ENCODE measurements at places on chromosomes 2 and 18.

DNA sequence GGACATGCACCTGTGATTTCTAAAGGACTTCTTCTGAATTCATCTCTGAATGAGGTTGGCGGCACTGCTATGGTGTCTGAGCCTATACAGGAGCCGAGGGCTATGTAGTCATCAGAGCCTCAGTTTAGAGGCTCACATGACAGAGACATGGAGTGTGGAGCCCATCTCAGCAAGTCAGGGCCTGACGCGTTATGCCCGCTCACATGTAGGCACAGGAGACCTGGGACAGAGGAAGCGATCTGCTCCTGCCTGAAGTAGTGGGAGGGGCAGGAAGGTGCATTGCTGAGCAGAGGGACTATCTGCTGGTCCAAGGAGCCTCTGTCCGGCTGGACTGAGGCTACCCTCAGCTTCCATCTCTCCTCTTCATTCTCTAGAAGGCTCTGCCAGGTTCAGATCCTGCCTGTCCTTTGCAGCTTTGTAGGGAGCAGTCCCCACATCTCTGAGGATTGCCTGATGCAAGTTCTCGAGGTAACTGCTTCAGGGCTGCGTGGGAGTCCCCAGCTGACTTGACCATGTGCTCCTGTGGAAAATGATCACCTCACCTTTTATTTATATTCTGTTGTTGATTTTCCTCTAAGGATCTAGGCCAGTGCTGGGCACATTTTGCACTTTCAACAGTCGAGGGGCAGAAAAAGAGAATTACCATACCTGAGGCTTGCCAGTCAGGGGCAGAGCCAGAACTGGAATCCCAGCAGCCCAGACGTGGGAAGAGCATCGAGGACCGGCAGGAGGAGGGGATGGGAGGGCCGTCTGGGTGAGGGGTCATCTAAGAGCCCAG is 16.6 kb downstream of the KLHL29 start:
- DNase-seq: no peak

- DNase-seq: no peak
Measured at GRCh38 chr2:159154366-159154765, 132.1 kb downstream of the WDSUB1 start.

DNA sequence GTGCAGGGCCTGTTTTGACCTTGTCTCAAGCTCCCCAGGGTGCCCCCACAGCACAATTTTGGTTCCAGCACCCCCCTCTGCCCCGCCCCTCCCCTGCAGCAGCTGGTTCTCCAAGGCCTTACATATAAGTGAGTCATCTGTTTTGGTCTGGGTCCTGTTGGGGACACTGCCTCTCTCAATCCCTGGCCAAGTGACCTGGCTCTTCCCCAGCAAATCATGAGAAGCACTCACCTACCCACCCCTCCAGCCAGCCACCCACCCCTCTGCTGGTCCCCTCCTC is 90.5 kb downstream of the INHBB start:
- no peak for DNase-seq

GRCh38 chr18:56748698-56749268 is 97.6 kb downstream of the WDR7 start:
- no peak for DNase-seq

GRCh38 chr2:191018643-191019119 is 4.7 kb upstream of the STAT1 start:
- DNase-seq: peak; percentile 66

DNA sequence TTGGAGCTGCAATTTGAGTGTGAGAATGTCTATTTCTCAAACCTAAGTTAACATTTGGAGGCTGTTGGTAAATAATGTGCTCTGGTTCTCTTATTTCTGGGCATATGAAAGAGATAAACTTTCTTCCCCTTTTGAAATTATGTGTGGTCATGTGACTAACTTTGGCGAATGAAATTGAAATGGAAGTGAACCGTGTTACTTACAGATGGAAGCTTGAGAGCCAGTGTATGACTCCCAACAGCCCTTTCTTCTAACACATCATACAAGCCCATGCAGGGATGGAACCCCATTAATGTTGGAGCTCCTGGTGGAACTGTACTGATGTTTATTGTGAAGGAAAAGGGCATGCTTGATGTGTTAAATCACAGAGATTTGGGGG is 725.8 kb downstream of the TSN start:
- DNase-seq: no peak

DNA sequence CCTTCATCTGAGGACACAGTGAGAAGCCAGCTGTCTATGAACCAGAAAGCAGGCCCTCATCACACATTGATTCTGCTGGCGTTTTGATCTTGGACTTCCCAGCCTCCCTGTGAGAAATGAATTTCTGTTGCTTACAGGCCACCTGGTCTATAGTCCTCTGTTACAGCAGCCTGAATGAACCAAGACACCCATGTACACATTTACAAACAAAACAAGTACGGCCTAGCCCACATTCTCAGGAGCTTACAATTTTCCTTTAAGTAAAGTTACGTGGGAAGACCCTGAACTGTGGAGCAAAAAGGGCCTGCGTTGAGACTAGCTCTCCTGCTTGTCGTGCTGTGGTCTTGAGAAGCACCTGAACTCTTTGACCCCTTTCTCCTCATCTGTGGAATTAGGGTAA is 12.0 kb upstream of the SLC20A1 start:
- DNase-seq: no peak

DNA sequence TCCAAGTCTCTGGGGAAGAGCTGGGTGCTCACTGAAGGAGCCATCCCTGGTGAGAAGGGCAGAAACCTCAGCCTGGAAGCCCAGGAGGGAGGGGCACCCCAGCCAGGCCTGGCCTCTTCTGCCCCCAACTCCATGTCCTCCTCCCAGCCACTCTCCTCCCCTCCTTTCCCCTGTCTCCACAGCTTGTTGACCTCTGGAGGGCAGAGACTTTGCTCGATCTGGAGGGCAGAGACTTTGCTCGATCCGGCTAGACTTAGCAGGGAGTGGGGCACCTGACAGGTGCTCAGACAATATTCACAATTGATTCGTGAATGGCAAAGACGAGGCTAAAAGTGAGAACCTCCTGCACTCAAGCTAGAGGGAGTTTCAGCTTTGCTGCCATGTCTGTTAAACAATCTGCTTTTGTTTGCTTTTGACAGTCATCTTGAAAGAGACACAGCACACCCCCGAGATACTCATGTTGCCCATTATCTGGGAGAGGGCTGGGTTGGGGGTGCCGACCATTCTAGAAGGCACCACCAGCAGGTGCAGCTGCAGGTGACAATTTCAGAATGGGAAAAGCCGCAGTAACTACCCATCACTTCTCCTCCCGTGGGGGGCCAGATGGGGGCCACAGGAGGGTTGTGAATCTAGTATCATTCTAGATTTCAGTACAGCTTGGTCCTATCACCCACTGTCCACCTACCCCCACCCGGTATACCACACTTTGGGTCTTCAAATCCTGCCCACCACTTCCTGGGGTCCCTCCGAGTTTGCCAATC is 54.8 kb downstream of the DNMT3A start:
- DNase-seq: no peak

DNA sequence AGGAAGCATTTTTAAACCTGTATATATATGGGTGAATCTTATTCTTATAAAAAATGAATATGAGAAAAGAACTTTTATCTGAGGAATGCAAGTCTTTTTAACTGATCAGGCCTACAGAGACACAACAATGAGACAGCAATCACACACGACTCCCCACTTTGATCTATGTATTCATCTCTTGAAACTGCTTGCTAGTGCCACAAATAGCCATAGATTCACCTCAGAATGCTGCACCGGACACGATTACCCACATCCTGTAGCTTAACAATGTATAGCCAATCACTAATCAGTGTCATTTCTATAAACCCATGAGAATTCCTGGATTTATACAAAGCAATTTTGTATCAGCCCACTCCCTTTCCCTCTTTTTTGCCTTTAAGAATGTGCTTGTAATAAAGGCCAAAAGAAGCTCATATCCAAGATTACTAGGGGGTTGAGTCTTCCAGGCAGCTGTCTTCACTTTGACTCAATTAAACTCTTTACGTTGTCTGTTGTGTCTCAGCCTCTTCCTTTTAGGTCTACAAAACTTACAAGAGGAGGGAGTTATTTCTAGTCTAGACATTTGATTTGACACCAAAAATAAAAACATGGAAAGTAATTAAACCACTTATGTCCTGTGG is 94.9 kb downstream of the MBD2 start:
- DNase-seq: peak; percentile 76

DNA sequence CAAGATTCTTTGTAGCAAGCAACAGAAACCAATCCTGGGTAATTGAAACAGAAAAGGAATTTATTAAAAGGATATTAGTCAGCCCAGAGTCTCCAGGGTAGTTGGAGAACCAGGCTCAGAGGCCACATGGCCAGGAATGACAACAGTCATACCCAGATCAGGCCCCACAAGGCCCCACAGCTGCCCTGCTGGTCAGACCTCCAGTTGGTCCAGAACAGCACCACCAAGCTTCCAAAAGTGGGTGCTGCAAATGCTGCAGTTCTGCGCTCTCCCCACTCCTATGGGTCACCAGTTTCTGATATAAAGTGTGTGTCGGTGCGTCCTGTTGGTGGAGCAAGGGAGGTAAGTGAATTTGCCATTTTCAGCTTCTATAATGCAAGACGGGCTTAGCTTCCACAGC is 29.9 kb downstream of the KLHL29 start:
- DNase-seq: no peak

GRCh38 chr2:165864296-165864695 is 70.2 kb upstream of the GALNT3 start:
- DNase-seq: no peak

DNA sequence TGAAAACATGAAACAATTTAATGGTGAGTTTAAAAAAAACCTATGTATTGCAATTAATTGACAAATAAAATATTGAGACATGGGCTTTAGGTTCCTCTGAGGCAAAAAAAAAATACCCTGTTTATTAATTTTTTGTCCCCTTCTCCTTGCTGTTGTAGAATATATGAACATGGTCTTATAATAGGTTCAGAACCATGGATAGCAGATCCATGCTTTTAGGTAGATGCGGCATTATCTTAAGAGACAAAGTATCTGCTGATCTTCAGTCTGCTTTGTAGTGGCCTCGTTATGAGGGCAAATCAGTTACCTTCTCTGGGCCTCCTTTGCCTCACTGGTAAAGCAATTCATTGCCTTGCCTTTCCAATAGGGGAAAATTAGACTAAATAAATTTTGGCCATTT is 850.7 kb downstream of the NRXN1 start:
- no peak for DNase-seq

DNA sequence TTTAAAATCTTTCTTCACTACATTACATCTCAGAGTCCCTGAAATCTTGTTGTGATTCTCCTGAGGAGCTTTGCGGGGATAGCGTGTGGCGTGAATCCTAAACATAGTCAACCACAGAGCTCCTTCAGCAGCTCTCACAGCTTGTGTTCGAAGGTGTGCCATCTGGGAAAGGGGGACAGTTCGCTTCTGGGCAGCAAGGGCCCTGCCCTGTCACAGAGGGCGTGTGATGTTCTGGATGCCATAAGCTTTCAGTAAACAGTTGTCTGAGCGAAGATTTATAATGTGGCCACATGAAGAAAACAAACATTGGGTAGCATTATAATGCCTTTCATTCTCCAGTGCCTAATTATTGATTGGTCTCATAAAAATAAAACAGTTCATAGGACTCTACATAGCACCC is 172.5 kb downstream of the MYO1B start:
- DNase-seq: no peak

DNA sequence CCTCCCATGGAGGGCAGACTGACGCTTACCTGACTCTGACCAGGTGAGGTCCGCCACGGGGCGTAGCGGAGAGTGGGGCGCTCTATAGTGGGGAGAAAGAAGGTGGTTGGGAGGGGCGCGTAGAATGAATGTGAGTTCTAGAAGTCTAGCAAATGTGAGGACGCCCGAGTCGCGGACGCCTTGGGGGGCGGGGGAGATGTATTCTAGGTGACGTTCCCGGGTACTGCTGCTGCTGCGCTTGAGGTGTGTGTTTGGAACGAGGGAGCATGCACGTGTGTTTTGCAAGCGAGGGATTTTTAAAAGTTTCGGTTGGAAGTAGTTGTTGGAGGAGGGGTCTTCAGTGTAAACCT is 758 bp downstream of the RIF1 start:
- DNase-seq: peak; percentile 65

DNA sequence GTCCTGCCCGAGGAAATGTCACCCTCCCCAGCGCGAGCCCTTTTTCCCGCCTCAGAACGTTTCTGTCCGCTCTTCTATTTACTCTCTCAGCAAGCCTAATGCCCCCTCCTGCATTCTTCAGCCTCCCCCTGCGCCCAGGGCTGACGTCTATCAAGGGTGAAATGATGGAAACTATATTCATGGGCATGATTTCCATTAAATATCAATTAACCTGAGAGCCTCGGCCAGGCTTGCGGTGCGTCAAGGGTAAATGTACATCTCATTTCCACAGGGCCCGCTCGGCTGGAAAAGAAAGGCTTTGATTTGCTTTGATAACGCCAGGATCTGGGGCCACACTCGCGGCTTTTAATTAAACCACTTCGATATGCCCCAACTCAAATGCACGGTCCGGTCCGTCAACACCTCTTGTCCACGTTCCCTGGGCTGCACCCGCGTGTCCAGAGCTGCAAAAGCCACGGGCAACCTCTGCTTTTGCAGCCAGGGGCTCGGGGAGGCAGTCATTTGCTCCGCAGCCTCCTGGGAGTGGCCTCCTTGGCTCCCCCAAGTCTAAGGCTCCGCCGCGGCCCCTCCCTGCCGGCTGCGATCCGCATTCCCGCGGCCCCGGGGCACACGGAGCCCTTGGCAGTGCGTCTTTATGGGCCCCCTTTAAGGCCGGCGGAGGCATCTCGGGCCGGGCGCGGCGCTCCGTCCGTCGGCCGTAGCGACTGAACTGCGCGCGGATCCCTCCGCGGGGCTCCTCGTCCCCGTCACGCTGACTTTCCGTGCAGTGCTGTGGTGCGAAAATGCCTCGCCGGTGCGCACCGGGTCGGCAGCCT is at the start of gene HOXD8:
Gene HOXD8, plus strand, starts transcription at position 724 of the 815 bp plus-strand sequence. CDS start 662 bp downstream, outside the sequence.
- no peak for DNase-seq

- no peak for DNase-seq
Measured at GRCh38 chr18:79597176-79597830, 82.3 kb upstream of the CTDP1 start.

- no peak for DNase-seq
Measured at GRCh38 chr18:76098674-76099411, 396.2 kb downstream of the ZNF516 start.

DNA sequence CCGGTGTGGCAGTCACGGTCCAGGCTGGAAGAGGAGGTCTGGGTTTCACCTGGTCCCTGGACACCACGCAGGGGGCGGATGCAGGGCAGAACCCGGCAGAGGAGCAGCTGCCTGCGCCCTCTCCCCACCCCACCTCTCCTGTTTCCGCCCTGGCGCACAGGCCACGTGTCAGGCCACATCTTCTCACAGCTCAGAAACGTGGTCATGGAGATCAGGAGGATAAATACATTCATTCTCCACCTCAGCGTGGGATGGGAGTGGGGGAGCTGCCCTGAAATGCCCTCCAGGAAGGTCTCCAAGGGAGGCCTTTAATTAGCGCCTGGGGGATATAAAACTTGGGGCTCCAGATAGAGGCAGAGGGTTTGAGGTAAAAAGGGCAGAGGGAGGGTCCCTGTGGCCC is 142.0 kb downstream of the KCTD1 start:
- DNase-seq: no peak

GRCh38 chr2:44075541-44075940 is 79.8 kb upstream of the LRPPRC start:
- DNase-seq: no peak

DNA sequence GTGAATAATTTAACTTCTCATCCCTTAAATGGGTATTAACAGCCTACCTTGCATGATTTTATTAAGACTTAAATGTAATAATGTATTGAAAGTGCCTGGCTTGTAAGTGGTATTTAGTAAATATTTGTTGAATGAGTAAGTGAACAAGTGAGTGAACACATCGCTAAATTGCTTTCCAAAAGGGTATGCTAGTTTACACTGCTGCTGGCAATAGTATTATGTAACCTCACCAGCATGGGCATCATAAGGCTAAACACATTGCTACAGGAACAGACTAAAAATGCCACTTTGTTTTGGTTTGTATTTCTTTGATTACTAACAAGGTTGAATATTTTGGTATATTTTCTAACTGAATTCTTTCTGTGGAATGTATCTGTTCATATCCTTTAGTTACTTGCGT is 9.8 kb downstream of the WDR43 start:
- DNase-seq: no peak
